Stimulated activated CD4-positive, alpha-beta T cell treated with anti-CD3 and anti-CD28 coated beads, Interleukin-1b, Interleukin-23, amount 100 ng/mL, for 1 hour (primary cell): ENCODE measurements at places on chromosomes 2 and 18.

GRCh38 chr2:44777537-44777936 is 164.0 kb upstream of the SIX3 start:
- no peak for DNase-seq

GRCh38 chr2:142742371-142743214 is 134.9 kb upstream of the KYNU start:
- no peak for DNase-seq

- DNase-seq, result no peak
Measured at GRCh38 chr18:61870151-61870550, 22.7 kb downstream of the RNF152 start.

DNA sequence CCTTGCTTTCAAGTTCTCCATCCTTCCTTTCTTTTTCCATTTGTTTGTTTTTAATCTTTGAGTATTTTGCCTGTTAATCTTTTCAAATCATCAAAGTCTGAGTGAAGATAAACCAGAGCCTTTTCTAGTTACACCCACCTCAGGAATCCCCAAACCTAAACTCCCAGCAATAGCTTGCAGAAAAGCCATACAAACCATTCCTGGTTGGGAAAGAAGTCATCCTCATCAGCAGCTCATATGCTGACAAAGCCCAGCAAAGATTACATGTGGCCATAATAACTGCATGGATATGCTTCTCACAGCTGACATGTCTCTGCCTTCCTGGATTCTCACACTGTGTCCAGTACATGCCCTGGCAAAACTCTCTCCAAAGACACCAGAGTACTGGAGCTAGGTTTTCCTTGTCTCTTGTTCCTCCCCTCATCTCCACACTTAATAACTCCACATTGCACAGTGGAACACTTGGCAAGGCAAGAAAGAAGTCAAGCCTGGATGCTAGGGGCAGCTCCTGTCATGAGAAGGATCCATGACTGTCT is 126.4 kb upstream of the TLK1 start:
- DNase-seq, result no peak

- no peak for DNase-seq
Measured at GRCh38 chr2:64854773-64855237, 134.4 kb upstream of the SLC1A4 start.

- no peak for DNase-seq
Measured at GRCh38 chr2:84880645-84881521, at the start of gene TRABD2A. Gene TRABD2A, minus strand, starts transcription at chr2:84881084. Its CDS starts 45 bp downstream, at chr2:84881039.

- DNase-seq, result no peak
Measured at GRCh38 chr2:128535953-128536352, 217.3 kb upstream of the HS6ST1 start.

GRCh38 chr2:144501118-144501517 is 18.8 kb downstream of the ZEB2 start:
- DNase-seq, result no peak

- DNase-seq, result no peak
Measured at GRCh38 chr2:158619496-158619895, 162.7 kb downstream of the PKP4 start.

DNA sequence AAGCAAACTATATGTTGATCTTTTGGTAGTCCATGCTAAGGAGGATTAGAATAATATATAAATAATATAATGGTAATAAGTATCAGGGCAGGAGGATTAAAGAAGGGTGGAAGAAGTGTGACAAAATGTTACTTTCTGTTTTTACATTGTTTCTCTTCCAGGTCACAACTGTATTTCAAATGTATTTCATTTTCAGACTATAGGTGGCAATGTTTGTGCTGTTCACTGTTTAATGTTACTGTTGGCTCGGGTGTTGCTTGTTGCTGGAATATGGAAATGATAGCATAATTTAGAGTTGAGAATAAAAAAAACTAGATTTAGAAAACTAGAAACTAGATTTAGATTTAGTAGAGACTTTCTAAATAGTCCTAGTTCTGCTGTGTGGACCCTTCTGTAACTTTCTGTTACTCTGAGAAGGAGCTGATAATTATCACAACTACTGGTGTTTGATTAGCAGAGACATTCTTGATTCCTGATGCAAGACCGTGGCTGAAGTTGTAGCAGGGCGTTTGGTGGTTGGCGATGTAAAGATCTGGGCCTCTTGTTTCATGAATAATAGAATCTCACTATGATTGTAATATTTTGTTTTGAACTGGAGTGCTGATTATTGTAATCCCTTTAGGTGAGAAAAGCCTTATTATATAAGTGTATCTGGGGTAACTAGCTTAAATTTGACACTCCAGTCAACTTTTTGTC is 7.9 kb downstream of the NEDD4L start:
- no peak for DNase-seq
